ENCODE measurements at places on chromosomes 2 and 18.
A peak's percentile ranks its signal among the peaks of the same experiment; 100 is the strongest.

- no peak for DNase-seq
Measured at GRCh38 chr2:12806549-12807242, 90.0 kb downstream of the TRIB2 start.

- no peak for DNase-seq
Measured at GRCh38 chr2:82268446-82268845, 1963.9 kb upstream of the LRRTM1 start.

DNA sequence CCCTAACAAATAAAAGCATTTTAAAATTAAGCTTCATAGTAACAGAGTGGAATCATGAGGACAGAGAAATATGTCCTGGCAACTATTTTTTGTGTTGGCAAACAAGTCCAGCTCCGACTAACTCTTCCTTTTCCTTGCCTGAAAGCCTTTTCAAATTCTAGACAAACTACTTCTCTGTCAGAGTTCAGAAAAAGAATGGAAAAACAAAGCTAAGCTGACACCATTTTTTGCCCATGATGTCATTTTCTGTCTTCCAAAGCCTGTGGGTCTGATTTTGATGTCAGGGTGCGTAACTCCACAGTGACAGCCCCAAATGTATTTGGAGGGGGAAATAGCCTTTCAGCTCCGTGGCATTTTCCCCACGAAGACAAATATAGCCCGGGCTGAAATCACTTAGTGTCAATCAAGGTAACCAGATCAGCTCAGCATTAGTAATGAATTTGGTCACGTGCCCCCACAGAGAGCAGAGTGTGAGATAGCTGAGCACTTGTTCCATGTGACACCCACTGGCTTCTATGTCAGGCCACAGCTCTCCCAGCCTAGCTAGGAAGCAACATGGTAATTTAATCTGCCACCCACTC is 233.0 kb upstream of the SIX2 start:
- no peak for DNase-seq

DNA sequence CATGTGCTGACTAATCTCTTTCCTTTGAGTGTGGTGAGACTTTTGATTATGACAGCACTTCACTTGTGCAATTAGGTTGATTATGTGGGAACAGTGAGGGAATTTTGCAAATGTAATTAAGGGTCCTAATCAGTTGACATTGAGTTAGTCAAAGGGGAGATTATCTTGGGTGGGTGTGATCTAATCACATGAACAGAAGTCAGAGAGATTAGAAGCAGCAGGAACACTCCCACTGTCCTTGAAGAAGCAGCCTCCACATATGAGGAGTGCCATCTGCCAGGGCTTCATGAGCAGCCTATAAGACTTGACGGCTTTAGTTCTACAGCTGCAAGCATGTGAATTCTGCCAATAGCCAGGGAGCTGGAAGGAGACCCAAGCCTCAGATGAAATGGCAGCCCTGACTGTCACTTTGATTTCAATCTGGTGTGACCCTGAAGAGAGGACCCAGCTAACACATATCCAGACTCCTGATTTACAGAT is 89.4 kb upstream of the APCDD1 start:
- DNase-seq = no peak

DNA sequence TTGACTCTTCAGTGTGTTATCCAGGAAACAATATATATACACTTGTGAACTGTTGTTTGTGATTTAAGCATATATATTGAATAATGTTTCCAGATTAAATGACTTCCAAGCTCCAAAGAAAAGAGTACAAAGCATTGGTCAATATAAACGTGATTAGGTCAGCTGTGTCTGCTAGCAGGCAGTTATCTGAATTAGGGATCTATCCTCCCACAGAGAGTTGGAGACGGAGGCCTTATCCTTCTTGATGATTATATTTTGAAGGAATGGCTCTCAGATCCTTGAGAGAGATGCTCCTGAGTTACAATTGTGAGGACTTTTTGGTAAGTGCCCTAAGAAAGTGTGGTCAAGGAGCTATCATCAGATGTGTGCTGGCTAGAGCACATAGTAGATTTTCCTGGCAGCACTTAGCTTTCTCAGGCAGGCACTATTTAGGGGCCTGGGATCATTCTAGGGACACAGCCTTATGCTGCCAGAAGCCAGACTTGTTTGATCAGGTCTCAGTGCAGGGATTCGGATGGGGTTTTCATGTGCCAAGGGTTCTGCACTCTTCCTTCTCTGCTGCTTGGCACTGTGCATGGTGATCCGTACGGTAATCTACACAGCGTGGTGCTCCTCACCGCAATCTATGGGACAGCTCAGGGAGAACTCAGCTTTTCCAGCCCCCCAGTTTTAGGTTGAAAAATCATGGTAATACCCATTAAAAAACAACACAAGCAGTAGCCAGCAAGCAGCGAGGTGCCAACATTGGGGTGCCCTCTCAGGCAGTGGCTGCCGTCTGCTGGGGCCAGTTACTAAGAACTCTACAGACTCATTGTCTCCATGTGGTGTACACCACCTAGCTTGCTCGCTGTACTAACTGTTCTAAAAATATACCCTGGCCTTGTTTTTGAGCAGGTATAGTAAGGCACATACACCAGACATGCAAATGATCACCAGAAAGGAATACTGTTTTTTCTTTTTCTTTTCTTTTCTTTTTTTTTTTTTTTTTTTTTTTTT is 8.0 kb upstream of the ZDBF2 start:
- DNase-seq = no peak

DNA sequence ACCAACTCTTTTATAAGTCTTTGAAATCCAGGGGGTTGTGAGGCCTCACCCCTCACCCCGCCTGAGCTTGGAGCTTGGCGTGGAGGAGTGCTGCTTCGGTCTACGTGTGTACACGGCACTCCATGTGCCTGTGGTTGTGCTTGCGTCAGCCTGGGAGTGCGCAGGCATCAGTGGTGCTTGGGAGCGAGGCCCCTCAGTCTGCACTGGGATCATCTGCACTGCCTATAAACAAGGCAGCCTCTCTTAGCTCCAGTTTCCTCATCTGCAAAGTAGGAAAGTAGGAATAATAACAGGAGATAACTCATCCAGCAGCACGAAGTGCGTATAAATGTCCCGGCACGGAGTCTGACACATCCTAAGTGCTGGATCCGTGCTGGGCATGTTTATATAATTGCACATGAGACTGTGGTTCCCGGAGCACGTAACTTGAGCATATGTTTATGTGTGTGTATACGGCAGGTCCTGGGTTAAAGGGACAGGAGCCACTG is 1.2 kb downstream of the GYPC start:
- peak; percentile 17 for DNase-seq

DNA sequence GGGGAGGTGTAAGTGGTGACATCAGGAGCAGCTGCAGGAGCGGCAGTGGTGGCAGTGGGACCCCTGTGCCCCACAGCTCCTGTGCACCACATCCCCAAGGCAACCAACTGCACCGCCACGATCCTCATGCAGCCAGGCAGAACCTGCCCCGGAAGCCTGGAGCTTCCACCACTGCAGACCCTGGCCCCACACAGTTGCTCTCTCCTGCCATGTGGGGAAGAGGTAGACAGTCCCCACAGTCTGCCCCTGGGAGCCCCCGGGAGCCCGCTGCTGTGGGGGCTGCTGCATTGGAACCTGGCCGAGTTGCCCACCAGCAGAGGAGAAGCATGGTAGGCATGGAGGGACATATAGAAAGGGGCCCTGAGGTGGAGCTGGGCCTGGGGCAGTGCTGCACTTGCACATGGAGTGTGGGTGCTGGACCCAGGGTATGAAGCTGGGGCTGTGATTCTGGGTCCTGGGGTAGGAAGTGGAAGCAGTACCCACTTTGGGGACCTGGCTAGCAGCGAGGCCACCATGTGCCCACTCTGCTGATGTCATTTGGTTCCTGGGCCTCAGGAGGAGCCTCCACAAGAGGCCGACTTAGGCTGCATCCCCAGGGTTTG is 623.3 kb upstream of the LRRTM4 start:
- DNase-seq = no peak

DNA sequence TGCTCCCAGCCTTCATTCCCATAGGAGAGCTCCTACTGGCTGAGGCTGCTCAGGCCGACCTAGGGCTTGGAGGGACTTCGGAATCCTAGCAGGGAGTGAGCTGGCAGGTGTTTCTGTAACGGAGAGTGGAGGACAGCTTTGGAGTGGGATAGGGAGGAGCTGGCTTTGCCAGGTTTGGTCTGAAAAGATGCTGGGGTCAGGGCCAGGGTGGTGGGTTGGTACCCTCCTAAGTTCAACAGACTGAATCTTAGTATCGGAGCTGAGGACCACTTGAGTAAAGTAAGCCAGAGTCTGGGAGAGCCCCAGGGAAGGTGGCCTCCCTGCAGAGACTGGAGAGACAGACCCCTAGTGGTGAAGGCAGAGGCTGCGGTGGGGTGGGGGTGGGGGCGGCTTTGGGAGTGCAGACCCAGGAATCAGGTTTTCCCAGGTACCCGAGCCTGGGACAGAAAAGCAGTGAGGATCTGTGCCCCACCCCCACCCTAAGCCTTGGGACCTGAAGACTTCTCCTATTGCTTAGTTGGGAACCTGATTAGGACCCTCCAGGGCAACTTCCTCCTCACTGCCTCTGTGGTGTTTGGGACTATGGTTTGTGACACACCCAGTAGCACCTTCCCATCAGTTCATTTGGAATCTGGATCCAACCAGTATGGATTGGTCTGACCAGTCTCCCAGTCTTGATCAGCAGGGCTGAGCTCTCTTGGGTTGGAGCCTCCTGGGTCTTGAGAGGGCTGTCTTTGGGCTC is 3.0 kb downstream of the CNNM4 start:
- peak; percentile 51 for DNase-seq

- DNase-seq = no peak
Measured at GRCh38 chr2:33144243-33144642, 197.5 kb downstream of the LTBP1 start.

DNA sequence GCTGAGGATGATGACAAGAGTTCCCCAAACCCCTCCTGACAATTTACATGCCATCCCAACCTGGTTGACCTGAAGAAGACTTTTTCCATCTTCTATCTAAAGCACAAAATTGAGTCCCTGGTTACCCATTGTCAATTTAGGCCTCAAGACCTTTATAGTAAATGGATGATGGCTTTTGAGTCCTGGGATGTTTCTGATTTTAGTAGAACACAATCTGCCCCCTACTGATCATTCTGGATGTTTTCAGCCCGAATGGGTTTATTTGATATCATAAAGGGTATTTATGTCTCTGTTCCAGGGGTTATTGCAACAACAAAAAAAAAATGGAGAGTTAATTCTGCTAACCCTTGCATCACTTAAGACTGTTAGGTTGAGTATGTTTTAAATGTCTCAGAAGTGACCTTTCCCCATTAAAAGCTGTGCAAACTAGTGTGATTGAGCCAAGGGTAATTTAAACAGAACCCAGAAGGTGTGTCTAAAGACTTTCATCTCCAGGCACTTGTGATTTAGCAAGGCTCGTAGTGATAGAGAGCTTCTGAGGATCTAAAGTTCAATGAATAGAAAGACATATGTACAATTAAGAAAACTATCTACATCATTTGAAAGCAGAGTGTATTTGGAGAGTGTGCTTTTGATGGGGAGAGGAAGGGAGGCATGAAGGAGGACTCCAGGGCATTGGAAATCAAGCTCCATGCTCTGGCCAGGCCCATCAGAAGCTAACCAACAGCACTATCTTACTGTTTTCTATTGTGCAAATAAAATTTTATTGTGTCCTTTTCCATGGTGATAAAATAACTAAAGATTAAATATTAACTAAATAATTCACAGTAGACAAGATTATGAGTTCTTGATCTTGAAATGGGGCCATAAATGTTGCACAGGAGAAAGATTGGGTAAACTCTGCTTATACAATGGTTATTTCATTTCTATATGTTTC is 96.6 kb upstream of the NOSTRIN start:
- DNase-seq = no peak

- DNase-seq = no peak
Measured at GRCh38 chr18:36073676-36074075, 6.3 kb upstream of the RPRD1A start.

DNA sequence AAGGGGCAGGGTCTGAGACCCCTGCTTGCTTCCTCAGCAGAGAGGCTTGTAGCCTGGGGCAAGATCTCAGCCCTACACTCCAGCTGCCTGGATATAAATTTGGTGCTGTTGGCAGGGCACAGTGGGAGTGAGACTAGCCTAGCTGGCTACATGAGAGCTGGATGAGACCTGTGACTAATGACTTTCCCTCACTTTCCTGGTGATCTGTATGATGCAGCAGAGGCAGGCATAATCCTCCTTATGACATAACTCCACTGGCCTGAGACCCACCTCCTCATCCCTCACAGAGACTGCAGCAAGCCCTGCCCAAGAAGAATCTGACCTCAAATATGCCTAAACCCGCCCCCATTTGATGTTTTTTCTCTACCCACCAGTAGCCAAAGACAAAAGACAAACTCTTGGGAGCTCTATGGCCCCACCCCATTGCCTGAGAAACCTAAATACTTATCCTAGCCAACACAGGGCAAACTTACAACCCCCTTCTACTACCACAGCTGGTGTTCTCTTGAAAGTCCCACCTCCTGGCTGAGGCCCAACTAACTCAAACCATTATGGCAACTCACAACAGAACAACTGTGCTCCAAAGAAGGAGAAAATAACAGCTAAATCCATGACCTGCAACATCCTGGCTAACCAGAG is 102.7 kb downstream of the NR4A2 start:
- no peak for DNase-seq

- DNase-seq = no peak
Measured at GRCh38 chr2:22673529-22673928, 711.5 kb upstream of the KLHL29 start.

GRCh38 chr2:177432703-177433102 is 40.1 kb downstream of the AGPS start:
- DNase-seq = no peak

DNA sequence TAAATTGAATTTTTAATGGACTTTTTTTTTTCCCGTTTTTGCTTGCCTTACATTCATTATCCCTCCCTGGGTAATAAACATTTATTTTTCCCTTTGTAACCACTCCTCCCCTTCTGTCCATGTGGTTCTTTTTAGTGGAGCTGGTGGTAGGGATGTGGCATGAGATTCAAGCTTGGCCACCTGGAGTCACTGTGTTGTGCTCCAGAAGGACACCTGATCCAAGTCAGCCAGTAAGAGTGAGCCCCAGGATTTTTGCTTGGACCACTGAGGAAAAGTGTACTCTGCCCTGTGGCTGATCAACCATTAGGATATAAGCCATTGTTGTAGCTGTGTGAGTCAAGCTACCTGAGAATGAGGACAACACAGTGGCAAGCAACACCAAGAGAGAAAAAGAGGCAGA is 11.1 kb upstream of the ACTR3 start:
- DNase-seq = no peak

- no peak for DNase-seq
Measured at GRCh38 chr18:24112874-24113615, 25.8 kb upstream of the CABYR start.

- DNase-seq = no peak
Measured at GRCh38 chr2:210503001-210503623, 26.6 kb upstream of the LANCL1 start.

GRCh38 chr2:218880102-218880858 is at the start of gene WNT10A:
Gene WNT10A, plus strand, starts transcription at chr2:218880852. Its CDS starts 144 bp downstream, at chr2:218880996.
- no peak for DNase-seq

GRCh38 chr18:33656889-33657448 is 79.0 kb downstream of the ASXL3 start:
- no peak for DNase-seq

Measured in C1 segment of cervical spinal cord (tissue), 14 donors.